ENCODE measurements at places on chromosomes 7 and 10.
A peak's percentile ranks its signal among the peaks of the same experiment; 100 is the strongest.

DNA sequence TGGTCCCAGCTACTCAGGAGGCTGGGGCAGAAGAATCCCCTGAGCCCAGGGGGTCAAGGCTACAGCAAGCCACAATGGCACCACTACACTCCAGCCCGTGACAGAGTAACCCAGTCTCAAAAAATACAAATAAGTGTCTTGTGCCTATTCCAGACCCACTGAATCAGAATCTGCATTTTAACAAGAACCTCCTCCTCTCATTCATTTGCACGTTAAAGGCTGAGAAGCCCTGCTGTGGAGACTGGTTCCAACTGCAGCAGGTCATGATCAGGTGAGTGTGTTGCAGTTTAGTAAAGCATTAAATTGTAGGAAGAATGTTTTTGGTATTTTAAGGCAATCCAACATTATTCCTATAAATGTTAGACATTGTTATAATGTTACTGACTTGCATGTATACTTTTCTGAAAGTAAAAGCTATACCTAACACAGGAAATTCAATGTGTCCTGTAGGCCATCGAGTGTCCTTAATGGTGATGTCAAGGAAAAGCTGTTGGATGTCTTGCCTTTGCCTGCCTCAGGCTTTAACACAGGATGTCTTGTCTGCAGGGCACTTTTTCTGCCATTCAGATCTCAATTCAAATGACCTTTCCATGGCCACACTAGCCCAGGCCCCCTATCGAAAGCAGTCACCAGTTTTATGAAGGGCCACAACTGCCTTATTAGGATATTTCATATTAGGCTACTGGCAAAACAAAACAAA lies 30.4 kb downstream of the MKRN1 start:
- DNase-seq, result no peak

- no peak for DNase-seq
Observed at GRCh38 chr7:1560620-1561031, 4.6 kb upstream of the TMEM184A start.

- no peak for DNase-seq
Observed at GRCh38 chr10:116771101-116771958, 29.0 kb upstream of the HSPA12A start.

DNA sequence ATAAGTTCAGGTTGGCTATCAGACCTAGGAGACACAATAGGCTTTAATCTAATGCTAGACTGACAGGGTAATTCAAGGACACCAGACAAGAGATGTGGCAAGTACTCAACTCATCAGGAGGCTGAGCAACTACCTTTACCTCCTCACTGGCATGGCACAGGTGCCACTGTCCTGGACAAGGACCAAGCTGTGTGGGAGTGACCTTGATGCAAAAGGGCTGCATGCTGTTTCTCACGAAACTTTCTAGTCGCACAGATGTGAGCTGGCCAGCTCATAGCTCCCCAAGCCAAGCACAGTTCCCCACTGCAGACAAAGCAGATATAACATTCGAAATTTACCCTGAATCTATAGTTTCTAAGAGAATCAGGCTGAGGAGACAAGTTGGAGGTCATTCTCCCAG lies 207.6 kb upstream of the GHITM start:
- no peak for DNase-seq

DNA sequence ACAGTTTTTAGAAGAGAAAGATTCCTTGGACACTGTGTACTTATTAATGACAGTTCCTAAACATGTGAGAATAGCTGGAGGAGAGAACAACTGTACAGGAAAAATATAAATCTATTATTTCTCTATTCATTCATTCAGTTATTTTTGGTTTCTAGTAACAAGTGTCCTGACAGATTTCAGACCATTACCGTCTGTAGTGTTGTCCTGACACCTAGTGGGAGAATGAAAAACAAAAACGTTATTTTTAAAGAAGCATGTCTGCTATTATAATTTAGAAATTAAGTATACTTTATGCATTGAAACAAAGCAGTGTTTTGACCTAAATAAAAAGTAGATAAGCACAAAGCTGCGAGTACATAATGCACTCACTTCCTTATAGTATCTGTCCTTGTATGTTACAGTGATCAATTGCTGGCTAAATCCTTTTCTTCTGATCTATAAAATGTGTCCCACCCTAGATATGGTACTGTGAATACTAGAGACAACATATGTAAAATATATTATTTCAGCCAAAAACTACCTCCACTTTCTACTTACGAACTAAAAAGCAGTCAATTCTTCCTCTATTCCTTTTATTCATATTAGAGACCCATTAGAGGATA lies 575.6 kb downstream of the ARL4A start:
- DNase-seq, result no peak

- DNase-seq, result peak; percentile 24
Observed at GRCh38 chr7:121398246-121398645, 2.1 kb upstream of the FAM3C start.

DNA sequence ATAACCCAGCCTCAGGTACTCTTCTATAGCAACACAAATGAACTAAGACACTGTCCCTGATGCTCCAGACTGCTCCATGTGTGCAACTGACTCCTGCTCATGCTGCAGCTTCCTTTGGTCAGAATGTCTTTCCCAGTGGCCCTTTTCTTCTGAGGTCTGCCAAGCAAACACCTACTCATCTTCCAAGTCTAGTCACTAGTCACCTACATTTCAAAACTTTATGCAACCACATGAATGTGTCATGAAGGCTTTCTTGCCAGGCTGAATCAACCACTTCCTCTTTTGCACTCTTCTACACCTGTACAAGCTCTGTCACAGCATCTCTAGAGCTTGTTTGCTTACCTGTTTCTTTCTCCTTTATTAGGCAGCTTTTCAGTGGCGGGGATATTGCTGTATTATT lies 75.8 kb downstream of the LSMEM1 start:
- DNase-seq, result no peak

DNA sequence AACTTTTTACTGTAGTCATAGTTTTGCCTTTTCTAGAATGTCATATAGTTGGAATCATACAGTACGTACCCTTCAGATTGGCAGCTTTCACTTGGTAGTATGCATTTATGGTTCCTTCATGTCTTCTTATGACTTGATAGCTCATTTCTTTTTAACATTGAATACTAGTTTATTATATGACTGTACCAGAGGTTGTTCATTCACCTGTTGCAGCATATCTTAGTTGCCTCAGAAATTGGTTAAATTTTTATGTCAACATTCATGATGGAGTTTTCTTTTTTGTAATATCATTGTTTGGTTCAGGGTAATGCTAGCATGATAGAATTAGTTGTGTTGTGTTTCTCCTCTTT lies 94.8 kb upstream of the CDK13 start:
- DNase-seq, result no peak

DNA sequence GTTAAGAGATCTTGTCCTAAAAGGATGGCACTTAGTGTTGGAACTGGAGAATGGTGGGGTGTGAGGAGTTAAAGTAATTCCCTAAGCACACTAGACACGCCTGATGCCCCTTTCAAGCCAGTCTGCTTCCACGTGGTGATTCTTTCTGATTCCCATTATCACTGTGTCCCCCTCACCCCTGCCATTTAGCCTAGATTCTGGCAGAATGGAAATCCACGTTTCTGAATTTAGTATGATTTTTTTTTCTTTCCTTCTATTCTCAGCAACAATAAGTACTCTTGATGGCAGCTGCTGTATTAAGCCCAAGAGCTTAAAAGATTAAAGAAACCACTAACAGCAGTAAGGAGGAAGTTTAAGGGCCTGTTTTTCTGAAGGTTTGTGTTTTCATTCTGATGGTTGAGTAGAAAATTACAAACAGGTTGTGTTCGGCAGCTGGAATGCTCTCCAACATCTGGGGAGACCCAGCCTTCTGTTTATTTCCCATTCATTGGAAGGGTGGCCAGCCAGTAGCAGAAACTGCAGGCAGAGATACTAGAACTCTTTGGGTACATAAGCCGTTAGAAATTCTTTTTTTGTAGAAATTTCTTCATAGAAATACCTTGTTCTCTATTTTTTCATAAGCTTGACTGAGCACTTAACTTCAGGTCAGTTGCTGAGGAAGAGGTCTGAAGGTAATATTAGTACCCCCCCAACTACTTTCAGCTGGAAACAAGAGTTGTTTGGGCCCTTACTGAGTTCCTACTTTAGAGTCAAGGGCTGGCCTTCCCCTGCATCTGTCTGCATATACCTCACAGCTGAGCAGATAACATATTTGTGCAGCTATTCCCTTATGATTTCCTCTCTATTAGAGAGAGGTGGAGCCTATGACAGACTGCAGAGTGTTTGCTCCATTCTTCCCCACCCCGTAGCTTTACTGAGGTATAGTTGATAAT lies 355.1 kb downstream of the AUTS2 start:
- no peak for DNase-seq

- DNase-seq, result no peak
Observed at GRCh38 chr7:15041226-15041625, 138.7 kb upstream of the DGKB start.

DNA sequence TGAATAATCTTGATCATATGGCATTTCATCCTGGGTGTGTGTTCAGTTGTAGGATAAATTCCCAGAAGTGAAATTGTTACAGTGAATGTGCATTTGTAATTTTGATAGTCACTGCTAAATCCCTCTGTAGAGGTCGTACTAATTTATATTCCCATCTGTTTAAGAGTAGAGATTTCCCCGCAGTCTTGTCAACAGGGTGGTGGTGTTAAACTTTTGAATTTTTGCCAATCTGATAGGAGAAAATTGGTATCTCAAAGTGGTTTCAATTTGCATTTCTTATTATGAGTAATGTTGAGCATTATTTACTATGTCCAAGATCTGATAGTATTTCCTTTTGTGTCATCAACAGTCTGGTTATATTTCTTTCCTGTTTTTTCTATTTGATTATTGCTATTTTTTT lies 101.7 kb downstream of the AUTS2 start:
- DNase-seq, result no peak

DNA sequence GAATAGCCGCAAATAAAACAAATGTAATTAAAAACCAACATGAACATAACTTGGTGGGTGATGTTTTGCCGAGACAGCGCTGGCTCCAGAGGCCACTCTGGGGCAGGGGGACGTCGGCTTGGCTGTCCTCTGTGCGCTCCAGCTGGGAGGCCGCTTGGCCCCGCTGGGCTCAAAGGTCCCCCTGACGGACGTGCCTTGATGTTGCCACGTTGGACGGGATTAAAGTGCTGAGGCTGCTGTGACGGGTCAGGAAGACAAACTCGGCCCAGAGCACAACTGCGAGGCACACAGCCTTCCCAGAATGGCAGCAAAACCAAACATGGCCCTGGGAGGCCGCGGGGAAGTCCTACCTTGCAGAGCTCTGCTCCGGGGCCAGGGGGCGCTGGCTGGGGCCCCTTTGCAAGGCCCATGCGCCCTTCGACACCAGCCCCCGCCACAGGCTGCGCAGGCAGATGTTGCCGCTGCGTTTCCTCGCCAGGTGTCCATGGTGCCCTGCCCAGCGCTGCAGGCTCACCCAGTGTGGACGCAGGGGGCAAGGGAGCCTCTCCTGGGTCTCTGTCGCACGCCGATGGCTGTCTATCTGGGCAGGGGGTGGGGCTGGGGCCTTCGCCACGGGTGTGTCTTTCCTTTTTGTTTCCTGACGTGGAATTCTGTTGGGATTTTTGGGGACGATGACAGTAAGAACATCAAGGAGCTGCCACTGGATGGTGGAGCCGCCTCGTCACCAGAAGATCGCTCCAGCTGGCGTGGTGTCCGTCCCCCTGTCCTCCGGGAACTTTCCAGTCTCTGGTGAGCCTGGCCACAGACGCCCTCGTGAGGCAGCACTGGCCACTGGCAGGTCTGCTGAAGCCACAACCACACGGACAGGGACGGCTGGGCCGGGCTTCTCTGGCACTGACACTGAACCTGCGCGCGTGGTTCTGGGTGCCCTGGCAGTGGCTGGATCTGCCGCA lies 99.6 kb upstream of the DIP2C start:
- peak; percentile 81 for DNase-seq

DNA sequence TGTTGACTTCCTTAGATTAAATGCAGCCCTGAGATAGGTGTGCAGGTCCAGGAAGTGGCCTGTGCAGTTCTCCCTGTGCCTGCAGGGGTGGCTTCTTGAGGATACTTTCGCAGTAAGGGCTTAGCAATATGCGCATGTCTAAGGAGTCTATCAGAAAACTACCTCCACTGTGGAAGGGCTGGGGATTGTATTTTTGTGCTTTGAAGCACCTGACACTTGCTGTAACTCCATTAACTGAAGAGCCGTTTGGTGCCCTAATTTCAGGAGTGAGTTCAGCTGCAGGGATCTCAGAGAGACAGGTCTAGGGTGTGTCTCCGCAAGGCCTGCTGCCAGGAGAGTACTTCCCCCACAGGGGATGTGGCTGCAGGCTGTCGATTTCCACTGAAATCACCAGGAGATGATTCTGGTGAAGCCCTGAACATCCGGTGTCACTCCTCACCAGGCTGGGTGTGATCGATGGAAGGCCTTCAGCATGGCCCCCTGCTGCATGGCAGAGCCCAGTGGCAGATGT lies 35.5 kb downstream of the IKZF1 start:
- no peak for DNase-seq

- DNase-seq, result peak; percentile 77
Observed at GRCh38 chr10:79400146-79401004, 45.0 kb downstream of the ZCCHC24 start.

GRCh38 chr7:89559596-89559995 lies 594.7 kb upstream of the STEAP1 start:
- DNase-seq, result no peak

DNA sequence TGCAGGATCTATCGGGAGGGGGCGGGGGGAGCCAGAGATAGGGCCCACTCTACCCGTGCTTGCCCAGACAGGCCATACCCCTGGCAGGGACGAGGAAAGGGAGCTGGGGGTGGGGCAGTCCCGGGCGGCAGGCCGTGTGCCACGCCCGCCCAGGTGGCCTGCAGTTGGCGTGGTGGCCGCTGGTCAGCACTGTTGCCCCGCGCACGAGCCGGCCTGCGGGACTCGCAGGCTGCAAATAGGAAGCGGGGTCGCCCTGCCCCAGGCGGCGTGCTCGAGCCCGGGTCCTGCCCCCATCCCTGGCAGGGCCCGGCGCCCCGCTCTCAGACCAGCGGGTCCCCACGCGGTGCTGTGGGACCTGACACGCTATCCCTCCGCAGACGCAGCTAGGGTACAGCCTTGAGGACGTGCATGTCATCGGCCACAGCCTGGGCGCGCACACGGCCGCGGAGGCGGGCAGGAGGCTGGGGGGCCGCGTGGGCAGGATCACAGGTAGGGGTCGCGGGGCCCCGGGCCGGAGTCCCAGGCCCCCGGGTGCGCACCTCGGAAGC lies 6.7 kb downstream of the PNLIPRP2 start:
- no peak for DNase-seq

DNA sequence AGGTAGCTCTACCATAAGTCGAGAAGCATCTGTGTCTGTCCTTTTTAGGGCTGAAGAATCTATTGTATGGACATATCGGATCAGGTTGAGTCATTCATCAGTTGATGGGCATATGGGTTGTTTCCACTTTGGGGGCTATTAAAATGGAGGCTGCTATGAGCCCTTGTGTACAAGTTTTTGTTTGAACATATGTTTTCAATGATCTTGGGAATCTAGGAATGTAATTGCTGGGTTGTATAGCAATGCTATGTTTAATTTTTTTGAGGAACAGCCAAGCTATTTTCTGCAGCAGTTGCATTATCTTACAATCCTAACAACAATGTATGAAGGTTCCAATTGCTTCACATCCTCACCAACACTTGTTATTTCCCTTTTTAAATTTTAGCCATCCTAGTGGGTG lies 46.4 kb upstream of the HABP2 start:
- no peak for DNase-seq
